ENCODE measurements at places on chromosomes 1 and 21.

- no peak for DNase-seq
These were observed 127.6 kb downstream of the CYYR1 start for GRCh38 chr21:26445440-26445839.

GRCh38 chr1:163063610-163064009 lies 5.6 kb upstream of the RGS4 start:
- no peak for DNase-seq

- DNase-seq = no peak
These were observed 25.5 kb downstream of the SPAG17 start for GRCh38 chr1:118159569-118159968.

DNA sequence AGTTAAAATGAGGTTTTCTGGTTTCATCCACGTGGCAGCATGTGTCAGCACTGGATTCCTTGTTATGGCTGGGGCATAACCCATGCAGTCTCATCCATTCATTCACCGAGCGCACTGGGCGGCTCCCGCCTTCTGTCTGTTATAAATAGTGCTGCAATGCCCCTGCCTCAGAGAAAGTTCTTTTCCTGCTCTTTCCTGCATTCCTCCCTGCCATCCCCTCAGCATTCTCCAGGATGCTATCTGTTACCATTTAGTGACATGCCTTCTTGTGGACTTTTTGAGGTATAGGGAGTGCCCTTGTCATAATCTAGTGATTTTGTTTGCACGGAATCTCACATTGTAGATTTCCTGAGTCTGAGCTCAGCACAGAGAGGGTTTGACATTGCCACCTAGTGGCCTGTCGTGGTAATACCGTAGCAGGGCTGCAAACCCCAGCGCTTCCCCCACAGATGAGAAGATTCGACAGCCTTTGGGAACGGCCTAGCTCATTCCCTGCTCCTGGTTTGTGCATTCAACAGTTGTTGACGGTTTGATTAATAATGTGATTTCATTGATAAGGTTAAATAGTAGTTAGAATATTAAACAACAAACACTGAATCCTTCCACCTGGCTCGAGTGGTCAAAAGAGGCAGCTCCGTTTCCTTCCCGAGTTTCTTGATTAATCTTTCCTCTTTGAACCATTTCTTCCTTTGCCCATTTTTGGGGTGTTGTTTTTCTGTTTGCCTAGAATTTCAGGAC lies 46.3 kb downstream of the UMODL1 start:
- DNase-seq = peak; percentile 55

DNA sequence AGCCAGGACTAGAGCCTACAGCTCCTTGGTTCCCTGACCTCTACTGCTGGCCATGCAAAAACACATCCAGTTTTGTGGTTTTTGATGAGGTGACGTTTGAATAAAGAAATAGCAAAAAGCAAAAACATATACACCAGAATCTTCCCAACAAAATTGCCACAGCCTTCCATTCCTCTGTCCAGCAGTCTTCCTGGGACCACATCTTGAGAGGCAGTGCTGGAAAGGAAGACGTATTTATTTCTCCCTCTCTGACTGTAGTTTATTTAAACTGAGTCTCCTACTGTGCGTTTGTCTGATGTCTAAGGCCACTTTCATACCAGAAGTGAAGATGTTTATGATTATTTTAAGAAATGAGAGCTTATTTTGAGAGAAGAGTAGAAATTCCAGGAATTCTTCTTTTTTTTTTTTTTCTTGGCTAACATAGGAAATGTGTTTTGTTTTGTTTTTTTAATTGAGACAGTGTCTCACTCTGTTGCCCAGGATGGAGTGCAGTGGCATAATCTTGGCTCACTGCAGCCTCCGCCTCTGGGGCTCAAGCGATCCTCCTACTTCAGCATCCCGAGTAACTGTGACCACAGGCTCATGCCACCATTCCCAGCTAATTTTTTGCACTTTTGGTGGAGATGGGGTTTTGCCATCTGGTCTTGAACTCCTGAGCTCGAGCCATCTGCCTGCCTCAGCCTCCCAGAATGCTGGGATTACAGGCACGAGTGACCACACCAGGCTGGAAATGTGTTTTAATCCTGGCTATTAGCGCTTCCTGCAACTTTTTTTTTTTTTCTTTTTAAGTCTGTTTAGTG lies 118.5 kb downstream of the ITSN1 start:
- no peak for DNase-seq

- DNase-seq = no peak
These were observed 93.9 kb downstream of the ATP1A1 start for GRCh38 chr1:116466810-116467557.

- no peak for DNase-seq
These were observed 13.6 kb upstream of the LRP8 start for GRCh38 chr1:53341521-53341895.

- DNase-seq = no peak
These were observed 162.1 kb downstream of the HHAT start for GRCh38 chr1:210490781-210491180.

- no peak for DNase-seq
These were observed 168.7 kb upstream of the NR5A2 start for GRCh38 chr1:199858856-199859255.

DNA sequence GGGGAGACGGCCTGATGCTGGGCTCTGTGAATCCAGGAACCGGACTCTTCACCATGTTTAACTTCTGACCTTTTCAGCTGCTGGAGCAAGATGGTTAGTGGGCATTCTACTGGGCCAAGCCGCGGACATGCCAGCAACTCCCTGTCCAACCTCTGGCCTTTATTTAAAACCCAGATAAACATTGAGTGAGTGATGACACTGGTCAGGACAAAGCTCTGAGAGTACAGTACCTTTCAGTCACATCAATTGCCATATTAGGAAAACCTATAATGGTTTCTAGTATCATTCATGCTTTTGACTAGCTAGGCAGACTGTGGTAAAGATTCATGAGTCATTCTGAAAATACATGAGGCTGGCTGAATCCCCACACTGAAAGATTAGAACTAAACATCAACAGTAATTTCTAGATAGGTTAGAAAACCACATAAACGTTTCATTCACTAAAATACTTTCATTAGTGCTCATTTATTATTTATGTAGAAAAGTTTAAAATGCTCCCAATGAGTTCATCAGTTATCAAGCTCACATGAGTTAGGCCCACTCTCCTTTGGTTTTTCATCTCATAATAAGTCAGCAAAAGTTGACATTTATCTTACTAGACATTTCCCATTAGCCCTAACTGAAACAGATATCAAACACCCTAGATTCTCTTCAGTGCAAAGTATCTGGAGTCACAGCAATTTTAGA lies 7.1 kb upstream of the ACTA1 start:
- no peak for DNase-seq
